ENCODE measurements at places on chromosomes 2 and 18.
A peak's percentile ranks its signal among the peaks of the same experiment; 100 is the strongest.

DNA sequence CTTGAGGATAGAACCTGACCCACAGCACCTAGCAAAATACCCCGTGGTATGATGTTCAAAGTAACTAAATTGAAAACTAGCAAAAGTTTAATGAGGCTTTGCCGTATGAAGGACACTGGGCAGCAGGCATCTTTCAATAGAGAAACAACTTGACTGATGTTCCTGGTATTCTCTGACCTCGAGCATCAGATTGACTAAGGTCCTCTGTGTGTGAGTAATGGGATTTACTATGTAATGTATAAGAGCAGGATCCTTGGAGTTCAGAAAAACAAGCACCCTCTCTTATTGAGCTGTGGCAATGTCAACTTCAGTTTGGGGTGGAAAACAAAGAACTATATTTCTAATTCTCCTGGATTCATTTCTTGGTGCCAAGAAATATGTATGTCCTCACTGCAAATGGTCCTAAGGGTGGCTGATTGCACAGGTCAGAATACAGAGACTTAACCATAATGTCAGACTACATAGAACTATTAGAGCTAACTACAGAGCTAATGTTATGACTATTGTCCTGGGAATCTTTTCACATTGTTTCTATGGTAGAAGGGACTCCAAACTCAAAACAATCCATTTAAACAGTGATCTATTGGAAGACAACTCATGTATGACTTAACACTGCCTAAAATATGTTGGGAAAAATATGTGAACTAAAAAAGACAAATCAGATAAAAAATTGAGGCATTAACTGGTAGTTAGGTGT is 4.4 kb downstream of the TNFAIP6 start:
- DNase-seq, result no peak

DNA sequence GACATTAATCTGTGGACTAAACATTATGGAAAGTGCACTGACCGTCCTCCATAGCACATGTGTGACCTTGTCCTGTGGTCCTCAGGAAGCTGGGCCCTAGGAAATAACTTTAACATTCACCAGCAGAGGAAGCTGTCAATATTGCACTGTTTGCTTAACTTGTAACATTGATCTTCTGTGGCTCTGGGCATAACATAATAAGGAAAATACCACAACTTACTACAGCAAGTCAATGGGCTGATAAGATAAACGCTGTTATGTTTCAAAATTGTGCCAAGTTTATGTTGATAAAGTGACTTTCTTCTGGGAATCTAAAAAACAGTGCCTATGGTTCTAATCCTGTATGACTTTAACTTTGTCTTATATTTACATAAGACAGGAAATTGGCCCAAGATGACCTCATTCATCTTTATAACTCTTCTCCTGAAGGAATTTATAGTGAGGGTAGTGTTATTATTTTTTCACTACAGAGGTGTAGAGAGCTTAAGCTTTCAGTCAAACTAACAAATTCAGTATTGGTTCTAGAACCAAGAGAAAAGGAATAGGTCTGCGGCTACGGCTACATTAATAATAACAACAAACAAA is 113.7 kb upstream of the MAP4K3 start:
- no peak for DNase-seq

DNA sequence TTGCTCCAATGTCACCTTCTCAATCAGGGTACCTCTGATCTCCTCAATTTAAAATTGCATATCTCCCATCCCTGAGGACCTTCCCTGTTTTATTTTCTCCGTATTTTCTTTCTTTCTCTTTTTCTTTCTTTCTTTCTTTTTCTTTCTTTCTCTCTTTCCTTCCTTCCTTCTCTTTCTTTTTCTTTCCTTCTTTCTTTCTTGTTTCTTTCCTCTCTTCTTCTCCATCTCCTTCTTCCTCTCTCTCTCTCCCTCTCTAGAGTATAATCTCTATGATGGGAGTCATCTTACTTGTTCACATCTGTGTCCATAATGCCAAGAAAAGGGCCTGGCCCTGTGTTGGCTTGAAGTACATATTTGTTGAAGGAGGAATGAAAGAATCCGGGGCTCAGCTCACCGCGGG is 21.3 kb upstream of the SIX2 start:
- DNase-seq, result no peak

- DNase-seq, result peak; percentile 45
Measured at GRCh38 chr2:172196768-172197431, 94.2 kb upstream of the DLX2 start.

GRCh38 chr18:70078106-70078505 is 127.4 kb downstream of the RTTN start:
- no peak for DNase-seq

GRCh38 chr18:79493211-79493800 is 97.6 kb downstream of the NFATC1 start:
- no peak for DNase-seq

DNA sequence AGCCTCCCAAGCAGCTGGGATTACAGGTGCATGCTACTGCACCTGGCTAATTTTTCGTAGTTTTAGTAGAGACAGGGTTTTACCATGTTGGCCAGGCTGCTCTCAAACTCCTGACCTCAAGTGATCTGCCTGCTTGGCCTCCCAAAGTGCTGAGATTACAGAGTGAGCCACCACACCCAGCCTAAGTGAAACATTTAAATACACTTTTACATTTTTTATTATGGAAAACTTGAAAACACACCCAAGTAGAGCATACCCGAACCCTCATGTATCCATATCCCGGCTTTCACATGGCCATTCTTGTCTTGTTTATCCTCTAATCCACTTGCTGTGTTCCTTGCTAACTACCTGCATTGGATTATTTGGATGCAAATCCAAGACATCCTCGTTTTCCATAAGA is 13.2 kb upstream of the AGPS start:
- DNase-seq, result no peak

DNA sequence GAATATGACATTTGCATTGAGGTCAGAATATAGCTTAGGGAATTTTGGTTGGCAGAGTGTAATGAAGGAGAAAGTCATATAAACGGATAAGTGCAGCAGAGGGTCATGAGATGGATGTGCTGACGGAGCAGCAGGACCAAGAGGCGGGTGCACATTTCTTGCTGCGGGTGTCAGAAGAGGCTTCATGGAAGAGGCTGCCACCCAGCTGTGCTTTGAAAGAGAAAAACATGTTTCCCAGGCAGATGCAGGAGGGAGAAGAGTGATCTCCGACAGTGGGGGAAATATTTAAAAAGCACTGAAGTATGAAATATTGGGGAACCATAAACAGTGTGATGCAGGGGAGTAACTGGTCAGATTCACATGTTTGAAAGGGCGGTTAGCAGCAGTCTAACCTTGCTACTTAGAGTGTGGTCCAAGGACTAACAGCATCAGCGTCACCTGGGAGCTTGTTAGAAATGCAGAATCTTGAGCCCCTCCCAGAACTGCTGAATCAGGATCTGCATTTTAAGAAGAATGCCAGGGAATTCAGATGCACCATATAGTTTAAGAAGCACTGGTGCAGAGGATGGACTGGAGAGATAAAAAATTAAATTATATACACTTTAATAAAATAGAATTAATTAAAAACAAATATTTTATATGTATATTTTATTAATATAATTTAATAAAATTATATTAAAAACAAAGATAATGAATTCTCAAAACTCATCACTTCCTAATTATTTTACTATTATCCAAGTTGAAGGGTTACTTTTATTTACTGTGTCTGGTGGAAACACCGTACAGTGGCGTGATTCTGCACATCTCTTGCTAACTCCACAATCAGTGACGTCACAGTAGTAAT is 36.1 kb upstream of the SCYGR1 start:
- no peak for DNase-seq

DNA sequence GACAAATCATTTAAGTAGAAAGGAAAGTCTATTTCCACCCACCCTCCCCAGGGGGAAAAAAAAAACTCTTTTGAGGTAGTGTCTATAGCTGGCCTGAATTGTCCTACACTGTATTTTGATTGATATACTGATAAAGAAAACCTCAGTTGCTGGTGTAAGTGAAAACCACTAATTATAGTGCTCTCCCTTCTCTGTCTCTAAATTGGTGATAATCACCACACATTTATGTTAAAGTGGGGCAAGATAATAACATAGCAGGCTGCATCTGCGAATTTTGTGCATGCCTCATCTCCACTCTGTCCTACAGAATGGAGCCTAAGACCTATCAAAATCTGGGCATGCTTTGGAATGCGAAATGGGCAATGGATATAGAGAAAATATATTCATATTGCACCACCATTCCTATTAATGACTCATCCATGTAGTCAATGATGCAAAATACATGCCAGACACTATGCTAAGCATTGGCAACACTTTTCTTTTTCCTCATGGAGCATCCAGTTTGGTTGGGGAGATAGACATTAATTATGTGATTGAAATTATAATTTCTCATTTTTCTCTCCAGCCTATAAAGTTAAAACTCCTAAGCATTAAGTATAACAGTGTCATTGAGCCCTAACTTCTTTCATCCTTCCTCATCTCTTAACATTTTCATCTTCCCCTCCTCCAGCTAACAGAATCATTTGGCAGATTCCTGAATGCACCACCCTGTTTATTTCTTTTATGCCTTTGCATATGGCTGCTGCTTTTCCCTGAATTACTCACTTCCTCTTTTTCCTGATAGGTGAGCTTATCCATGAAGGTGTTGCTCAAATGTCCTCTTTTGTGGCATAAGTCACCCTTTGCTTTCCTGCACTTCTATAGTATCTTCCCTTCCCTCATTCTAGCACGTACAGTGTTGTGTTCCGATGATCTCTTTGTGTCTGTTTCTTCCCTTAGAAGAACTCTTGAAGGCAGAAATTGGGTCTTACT is 58.2 kb downstream of the SLC9A2 start:
- no peak for DNase-seq

DNA sequence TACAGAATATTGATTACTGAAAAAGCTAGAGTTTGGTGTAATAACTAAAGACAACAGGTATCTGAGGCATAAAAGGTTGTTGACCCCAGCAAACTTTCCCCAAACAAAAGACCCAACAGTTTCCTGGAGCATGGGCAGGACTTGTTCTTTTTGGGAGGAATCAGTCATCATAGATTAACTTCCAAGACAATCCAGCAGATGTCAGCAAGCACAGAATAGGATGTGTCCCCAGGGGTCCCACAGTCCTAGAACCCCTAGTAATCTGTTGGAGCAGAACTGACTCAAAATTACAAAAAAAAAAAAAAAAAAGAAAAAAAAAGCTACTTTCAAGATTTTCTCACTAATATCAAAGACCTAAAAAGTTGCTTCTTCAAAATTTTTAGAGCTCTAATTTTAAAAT is 564.7 kb upstream of the SLC39A10 start:
- DNase-seq, result no peak

GRCh38 chr18:58645398-58645797 is 16.5 kb upstream of the ALPK2 start:
- DNase-seq, result no peak

DNA sequence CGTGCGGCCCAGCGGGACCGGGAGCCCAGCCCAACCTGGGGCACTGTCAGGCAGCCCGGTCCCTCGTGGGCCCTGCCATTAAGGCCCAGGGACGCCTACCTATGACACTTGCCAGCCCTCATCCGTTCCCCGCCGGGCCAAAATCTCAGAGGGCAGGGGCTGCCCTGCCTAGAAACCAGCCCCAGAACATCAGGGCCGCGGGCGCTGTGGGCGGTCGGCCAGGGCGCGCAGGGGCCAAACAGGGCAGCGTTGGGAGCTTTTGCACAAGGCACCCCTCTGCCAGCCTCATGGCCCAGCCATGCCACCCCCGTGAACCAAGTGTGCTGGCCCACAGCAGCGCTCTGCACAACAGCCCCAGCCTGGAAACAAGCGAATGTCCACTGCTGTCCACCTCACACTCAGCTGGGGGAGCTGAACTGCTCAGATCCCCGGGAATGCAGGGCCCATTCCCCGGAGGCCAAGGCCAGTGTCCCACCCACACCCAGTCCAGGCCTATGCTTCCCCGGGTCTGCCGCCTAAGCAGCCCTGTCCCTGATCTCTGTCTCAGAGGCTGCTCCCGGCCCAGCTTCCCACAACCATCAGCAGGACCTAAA is 3.5 kb upstream of the NEURL3 start:
- no peak for DNase-seq

- no peak for DNase-seq
Measured at GRCh38 chr2:237896507-237896892, 37.1 kb downstream of the RAMP1 start.

- no peak for DNase-seq
Measured at GRCh38 chr2:242052421-242052820, 182.9 kb downstream of the RTP5 start.

DNA sequence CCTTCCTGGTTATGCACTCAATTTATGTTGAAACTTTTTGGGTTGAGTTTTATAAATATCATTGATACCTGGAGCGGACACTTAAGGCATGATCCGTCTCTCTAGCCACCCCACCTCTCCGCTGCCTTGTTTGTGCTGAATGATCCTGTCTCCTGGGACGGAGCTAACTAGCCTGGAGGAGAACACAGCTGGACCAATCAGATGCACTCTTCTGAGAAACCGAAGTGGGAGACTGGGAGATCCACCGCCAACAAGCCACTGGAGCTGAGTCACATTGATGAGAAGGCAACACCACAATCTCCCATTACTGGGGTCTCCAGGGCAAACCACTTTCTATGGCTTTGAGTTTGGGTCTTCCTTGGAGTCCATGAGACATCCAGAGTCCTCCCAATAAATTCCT is 29.3 kb downstream of the CYP26B1 start:
- no peak for DNase-seq

DNA sequence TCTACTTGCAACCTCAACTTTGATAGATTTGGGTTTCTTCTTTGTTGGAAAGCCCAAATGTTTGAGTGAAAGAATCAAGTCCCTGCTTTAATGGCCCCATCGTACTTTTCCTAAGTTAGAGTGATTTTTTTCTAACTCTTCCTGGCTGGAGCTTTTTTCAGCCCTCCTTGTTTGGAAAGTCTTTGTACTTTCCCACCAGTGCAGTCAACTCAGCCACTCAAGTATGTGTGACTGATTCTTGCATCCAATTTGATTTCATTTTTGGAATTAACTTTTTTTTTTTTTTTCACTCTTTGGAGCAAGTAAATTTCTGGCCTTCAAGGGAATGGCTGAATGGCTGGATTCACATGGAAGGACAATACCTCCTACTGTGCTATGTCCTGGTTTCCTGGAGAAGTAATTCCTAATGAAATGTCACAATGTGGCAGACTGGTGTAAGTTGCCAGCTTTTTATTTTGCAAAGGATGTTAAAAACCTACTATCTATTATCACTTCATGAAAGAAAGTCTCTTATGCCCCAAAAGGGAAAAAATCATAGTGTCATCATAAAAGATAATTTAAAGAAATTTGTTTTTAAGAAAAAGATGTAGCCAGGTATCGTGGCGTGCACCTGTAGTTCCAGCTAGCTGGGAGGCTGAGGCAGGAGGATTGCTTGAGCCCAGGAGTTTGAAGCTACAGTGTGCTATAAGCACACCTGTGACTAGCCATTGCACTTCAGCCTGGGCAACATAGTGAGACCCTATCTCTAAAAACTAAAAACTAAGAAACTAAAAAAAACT is 76.0 kb upstream of the ZFP36L2 start:
- DNase-seq, result no peak

- no peak for DNase-seq
Measured at GRCh38 chr2:196195302-196195701, 23.9 kb upstream of the STK17B start.

Data from stimulated activated naive CD4-positive, alpha-beta T cell treated with Interleukin-2 at 50 U/mL for 16 hours (primary cell).